Foreskin keratinocyte (primary cell): ENCODE measurements at places on chromosomes 3 and 15. TPM values are rescaled to one million over a fixed set of nuclear protein-coding genes. Genes with fewer than 3 reads are reported as not detected.
A peak's percentile ranks its signal among the peaks of the same experiment; 100 is the strongest.

GRCh38 chr3:13260259-13261103 is 159.6 kb downstream of the NUP210 start:
- no peak for DNase-seq

- peak; percentile 4 for DNase-seq
Observed at GRCh38 chr3:131224886-131225550, 156.6 kb upstream of the NUDT16 start.

DNA sequence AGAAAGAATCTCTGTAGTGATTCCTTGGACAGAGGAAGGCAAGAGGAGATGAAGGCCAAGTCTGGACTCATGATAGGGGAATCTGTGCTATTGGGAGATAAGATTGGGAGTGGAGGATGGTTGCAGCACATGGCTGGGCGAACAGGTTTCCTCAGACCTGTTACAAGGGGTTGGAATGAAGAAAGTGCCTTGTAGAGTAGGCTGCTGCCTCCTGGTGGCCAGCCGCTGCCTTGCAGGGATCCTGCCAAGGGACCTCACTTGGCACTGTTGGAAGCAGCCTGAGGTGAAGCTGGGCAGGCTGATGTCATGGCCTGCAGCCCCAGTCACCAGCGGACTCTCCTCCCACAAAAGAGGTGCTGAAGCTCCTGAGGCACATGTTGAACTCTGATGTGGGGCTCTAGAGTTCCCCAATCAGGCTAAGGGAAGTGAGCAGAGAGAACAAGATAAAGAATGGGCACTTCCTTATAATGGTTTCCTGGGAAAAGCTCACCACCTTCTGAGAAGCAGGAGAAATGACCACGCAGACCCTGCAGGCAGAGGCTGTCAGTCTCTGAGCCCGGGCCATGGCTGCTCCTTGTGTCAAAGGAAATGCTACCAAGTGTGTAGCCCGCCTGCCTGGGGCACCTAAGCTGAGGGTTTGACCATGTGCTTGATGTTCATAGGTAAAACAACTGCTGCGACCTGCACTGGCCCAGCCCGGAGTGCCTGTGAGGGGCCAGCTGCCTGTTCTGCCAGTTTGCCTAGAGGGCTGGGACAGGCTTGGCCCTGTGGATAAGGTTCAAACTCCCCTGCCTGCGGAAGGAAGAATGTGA is 1.6 kb upstream of the TEX264 start:
- DNase-seq = peak; percentile 78

- DNase-seq = peak; percentile 99
Observed at GRCh38 chr15:95690631-95691340, 639.7 kb upstream of the NR2F2 start.

DNA sequence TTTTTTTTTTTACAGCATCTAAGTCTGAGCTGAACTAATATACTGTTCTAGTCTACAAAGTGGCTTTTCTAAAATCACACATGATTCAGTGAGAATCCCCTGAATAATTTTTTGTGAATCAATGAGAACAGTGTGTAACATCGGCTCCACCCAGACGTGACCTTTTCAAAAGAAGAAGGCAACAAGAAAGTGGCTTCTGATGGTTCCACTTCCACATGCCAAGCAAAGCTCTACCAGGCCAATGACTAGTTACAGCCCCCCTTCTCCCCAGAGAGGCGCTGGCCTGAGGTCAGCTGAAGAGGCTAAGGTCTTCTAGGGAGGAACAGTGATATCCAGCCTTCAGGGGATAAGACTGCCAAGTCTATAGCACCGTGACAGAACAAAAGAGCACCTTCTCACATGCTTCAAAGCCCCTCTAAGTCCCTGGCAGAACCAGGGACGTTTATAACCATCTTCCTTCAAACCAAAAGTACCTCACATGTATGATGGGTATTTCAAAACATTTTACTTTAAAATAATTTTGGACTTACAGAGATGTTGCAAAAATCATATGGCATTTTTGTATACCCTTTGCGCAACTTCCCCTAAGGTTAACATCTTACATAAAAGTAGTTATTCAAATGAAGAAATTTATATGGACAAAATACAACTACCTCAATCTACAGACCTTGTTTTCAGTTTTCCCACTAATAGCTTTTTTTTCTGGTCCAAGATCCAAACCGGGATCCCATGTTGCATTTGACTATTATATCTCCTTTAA is 177.9 kb downstream of the OSBPL10 start:
- no peak for DNase-seq

DNA sequence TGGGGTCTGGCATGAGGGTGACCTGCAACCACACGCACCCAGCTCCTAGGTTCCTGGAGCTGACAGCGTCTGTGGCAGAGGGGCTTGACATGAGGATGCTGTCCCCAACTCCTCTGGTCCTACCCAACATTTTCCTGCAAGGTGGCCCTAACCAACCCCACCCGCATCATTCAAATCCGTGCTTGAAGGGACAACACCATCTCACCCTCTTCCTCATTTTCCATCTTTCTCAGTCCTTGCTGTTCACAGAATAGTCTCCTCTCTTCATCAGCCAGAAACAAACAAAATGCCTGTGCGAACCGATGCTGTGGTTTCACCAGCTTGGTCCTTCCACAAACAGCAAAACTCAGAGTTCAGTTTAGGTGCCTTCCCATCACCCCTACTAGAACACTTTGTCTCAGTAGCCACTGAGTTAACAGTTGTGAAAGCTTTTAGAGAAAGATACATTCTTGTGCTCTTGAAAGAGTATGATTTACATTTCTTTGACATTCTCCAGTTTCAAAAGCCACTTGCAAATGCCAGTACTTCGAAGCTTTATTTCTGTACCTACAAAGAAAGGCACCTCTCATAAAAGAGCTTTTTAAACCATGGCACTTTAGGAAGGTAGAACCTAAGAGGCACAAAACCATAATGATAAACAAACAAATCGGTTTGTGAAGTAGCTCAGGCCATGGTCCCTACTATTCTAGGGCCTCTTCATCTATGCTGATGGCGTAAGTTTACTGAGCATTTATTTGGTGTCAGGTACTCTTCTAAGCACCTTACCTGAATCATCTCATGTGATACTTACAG is 360.1 kb downstream of the SHQ1 start:
- DNase-seq = no peak

- no peak for DNase-seq
Observed at GRCh38 chr15:66877477-66878271, 175.6 kb downstream of the SMAD6 start.

- DNase-seq = no peak
Observed at GRCh38 chr15:42820811-42821210, 83.9 kb upstream of the CDAN1 start.

- peak; percentile 86 for DNase-seq
Observed at GRCh38 chr15:101296418-101297405, 1.7 kb upstream of the SNRPA1 start.

DNA sequence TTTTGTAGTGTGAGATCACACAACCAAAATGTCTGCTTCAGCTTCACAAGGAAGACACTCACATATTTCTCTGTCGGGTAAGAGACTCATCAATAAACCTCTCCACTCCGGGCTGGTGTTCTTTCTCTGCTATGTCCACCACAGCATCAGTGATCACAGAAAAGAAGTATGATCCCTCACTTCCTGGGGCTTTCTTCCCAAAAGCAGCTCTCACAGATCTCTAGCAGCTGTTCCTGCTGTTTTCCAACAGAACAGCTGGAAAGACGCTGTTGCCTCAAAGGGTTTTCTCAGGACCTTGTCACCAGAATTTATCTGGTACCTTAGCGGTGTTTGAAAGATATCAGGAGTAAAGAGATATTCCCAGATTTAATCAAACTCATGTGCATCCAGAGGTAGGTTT is 46.4 kb downstream of the GATM start:
- DNase-seq = no peak

DNA sequence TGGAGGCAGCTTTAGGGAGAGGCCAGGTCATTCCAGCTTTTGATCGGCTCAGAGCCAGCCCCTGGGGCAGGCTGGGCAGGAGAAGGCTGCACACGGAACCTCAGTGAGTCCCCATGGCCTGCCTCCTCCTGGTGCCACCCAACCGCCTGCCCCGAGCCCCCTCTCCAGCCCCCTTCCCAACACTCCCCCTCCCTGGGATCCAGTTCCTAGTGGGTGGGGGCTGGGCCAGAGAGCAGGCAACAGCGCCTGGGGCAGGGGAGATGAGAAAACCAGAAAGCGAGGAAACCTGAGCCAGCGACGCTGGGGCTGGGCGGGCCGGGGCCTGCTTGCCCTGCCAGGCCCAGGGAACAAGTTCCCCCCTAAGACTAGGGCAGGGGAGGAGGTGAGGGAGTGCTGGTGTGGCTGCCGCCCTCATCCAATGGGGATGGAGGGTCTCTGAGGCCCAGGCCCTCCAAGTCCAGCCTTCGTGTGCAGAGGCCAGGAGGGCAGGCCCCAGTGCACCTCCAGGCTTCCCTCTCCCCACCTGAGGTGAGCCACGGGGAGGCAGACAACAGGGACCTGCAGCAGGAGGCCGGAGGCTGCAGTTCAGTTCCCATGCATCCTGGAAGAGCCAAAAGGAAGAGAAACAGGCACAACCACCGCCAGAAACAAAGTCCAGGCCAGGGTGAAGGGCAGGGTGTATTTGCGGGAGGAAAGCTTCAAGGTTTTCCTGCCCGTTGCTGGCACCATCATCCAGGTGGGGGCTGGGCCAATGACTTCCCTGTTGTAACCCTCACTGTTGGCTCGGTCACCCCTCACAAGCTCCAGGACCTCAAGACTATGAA is 4.0 kb upstream of the SEMA3F start:
- DNase-seq = peak; percentile 69

DNA sequence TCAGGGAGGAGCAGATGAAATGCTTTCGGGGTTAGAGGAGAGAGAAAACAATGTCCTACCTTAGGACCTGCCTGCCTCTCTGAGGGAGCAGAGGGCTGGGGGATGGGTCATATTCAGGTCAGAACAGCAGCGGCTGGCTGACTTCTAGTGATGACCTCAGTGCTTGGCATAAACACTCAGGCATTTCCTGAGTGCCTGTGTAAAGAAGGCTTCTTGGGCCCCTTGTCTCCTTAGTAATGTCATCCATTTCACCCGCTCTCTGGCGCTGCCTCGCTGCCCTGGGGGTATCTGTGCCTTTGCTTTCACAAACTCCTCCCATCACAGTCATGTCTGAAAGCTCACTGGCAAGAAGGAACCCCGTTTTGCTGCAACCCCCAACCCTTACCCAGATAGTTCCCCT is 82.9 kb upstream of the GSK3B start:
- DNase-seq = peak; percentile 92

- peak; percentile 48 for DNase-seq
Observed at GRCh38 chr3:25420885-25421284, 7.2 kb upstream of the RARB start.

- no peak for DNase-seq
Observed at GRCh38 chr15:54517366-54517765, 539.1 kb downstream of the UNC13C start.

GRCh38 chr3:177514611-177515499 is 317.6 kb upstream of the TBL1XR1 start:
- no peak for DNase-seq

DNA sequence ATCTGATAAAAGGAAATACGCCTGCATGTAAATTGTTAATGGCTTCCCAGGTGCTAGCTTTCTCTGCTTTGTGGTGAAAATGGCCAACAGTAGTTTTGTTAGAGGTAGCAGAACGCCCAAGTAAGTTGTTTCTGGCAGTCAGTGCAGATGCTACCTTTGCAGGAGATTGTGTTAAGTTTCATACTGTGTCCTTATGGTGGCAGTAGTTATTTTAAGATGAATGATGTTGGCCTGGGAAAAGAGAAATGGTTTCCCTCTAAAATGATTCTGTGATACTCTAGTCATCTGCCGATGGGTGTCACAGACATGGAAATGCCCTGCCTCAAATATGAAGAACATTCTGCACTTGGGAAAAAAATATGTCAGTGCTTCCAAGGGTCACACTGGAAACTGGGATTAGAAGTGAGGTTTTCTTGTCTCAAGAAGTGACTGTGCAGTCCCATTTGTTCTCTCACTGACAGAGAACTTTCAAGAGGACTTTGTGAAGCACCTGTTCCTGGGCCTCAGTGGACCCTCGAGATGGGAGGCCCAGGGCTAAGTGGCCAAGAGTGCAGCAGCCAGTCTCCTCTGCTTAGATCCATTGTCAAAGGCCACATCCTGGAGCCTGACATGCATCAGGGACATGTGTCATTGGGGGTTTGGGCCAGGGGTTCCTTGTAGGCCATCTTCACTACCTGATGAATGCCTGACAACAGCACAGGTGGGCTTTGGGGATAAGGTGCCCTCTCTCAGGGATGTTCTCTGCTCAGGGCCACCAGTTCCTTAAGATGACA is 393.3 kb downstream of the CACNA2D3 start:
- no peak for DNase-seq

GRCh38 chr3:11551036-11551435 is 92.7 kb downstream of the VGLL4 start:
- no peak for DNase-seq

- peak; percentile 89 for DNase-seq
Observed at GRCh38 chr15:57485869-57486268, 105.8 kb upstream of the MYZAP start.

GRCh38 chr3:37068031-37068430 is 74.7 kb downstream of the MLH1 start:
- DNase-seq = no peak

DNA sequence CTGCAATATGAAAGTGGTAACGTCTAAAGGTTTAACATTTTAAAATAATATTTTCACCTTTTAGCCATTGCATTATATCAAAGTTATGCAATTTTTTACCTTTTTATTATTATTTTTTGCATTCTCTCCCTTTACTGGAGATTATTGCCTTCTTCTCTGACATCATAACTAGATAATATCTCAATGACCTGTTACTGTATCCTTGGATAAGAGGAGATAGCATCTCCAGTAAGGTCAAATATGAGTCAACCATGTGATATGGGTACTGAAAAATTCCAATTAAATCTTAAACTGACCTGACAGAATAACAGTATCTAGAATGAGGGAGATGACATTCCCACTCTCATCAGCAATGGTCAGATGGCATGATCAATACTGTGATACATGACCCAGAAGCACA is 108.3 kb downstream of the ZBTB20 start:
- no peak for DNase-seq

DNA sequence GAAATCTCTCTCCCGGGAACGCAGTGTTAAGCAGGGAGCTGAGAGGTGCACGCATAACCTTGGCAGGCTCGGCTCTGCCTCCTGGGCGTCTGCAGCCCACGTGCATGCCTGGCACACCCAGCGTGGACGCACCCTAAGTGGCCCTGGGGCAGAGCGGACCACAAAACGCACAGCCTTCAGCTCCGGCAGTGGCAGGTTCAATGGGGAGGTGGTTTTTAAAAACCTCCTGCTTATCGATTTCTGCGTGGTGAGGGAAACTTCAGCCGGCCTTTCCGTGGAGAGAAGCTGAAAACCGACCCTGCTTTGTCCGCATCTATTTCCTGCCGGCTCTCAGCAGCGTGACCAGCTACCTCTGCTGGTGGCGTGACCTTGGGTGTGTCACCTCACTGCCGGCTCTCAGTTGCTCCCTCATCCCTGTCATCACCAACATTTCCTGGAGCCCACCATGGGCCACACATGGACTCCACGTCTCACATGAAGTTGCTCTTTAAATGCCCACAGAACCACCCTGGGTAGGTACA is 134.8 kb upstream of the MEF2A start:
- no peak for DNase-seq

GRCh38 chr3:78589778-78590177 is 1178.0 kb downstream of the ROBO1 start:
- no peak for DNase-seq

- no peak for DNase-seq
Observed at GRCh38 chr15:85741021-85741421, 53.7 kb downstream of the KLHL25 start.

The MED12L gene
- total RNA-seq = 0.34 and 0.35 TPM in 2 replicates

The STAB1 gene
- not detected in 2 replicates for total RNA-seq

The CHL1 gene
- not detected in 2 replicates for total RNA-seq

The RHCG gene
- 0.54 and 0.56 TPM in 2 replicates for total RNA-seq

The CHRM5 gene
- total RNA-seq = not detected in 2 replicates

The GOLGA8H gene
- total RNA-seq = 0.10 and 0.11 TPM in 2 replicates

The CHRNA7 gene
- 0.48 and 0.53 TPM in 2 replicates for total RNA-seq

The TRH gene
- not detected in 2 replicates for total RNA-seq

The XYLB gene
- total RNA-seq = 3.3 and 4.2 TPM in 2 replicates

The LRTM1 gene
- total RNA-seq = not detected in 2 replicates
